ENCODE measurements at places on chromosomes 6 and 20.
A peak's percentile ranks its signal among the peaks of the same experiment; 100 is the strongest.

- no peak for DNase-seq
These were observed 255.3 kb downstream of the EPM2A start for GRCh38 chr6:145480024-145480423.

DNA sequence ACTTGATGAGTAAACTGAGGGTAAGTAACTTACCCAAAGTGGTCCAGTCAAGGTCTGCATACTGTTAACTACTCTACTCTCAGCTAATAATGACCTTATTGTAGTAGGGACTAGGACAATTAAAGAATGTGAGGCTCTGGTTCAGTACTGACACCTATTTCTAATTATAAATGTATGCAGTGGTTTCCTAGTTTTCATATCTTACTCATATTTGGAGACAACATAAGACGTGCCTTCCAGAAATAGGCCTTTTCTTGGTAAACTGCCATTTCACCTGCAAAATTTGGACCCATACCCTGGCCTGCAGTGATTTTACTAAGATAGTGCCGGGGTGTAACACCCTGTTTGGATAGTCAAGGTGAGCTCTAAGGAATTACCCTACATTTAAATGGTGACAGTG is 24.7 kb downstream of the GJA1 start:
- DNase-seq, result no peak

DNA sequence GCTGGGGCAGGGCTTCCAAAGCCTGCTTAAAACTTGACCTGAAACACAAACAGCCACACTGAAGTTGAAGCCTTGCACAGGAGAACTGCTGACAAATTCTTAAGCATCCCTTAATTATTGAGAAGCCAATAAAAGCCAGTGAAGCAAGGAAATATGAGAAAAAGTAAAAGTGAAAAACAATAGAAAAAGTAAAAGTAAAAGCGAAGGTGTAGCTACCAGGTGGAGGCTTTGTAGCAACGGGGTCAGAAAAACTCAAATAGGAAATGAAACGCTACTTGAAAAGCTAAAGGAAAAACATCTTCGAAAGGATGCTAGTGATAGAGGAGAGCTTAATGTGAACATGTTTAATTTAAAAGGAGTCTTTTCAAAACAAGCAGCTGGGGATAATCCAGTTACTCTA is 97.4 kb downstream of the IRF4 start:
- DNase-seq, result no peak

- no peak for DNase-seq
These were observed 75.3 kb upstream of the MRAP2 start for GRCh38 chr6:83958241-83958685.

- DNase-seq, result peak; percentile 62
These were observed 671 bp downstream of the E2F1 start for GRCh38 chr20:33685328-33686099.

GRCh38 chr6:122930252-122931180 is 65.5 kb upstream of the CLVS2 start:
- no peak for DNase-seq
